Activated CD8-positive, alpha-beta memory T cell treated with anti-CD3 and anti-CD28 coated beads for 48 hours (primary cell): ENCODE measurements at places on chromosomes 16 and 17.

DNA sequence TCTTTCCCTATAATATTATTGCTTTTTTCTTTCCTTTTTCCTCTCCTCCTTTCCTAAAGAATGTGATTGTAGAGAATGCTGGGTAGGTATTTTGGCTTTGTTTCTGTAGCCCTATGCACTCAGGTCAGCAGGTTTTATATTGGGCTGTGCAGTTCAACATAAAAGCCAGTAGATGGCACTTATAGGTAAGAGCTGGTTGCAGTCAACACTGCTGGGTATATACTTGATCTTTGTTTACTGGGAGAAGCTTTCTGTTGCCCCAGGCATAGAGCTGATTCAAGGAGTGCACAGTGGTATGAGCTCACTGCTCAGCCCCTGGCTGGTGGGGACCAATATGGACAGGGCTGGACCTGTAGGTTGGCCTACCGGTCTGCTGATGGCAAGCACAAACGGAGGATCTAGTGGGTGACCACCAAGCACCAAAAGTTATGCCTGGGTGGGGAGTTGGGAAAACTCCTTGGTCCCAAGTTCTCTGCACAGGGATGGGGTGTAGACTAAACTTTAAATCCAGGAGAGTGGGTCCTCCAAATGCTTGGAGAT lies 378.9 kb downstream of the PMP22 start:
- no peak for DNase-seq

- DNase-seq: no peak
Observed at GRCh38 chr17:42179335-42179734, 1.6 kb downstream of the KCNH4 start.

- DNase-seq: no peak
Observed at GRCh38 chr16:67027046-67027445, 1.9 kb upstream of the CBFB start.

- no peak for DNase-seq
Observed at GRCh38 chr17:76036497-76037261, 9.6 kb upstream of the EVPL start.

DNA sequence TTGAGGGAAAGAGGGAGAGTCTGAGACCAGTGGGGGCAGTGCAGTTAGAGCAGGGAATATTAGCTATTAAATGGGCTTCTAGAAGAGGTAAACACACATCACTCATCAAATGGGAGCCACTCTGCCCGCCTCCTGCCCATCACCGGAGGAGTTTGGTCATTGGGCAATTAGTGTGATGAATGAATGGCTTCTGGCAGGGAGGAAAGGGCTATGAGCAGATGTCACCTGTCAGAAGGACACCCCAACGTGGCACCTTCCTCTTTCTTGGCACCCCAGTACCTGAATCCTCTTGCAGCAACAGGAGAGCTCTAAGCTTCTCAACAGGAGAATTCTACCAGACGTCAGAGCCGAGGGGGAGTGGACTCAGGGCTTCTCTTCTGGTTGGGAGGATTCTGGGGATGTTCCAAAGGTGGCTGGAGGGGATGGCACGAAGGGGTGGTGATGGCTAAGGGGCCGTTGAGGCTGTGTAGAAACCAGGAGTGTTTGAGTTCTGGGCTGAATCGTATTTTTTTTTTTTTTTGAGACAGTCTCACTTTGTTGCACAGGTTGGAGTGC lies 11.0 kb downstream of the C1QTNF1 start:
- DNase-seq: no peak

- no peak for DNase-seq
Observed at GRCh38 chr16:31475946-31476302, 4.0 kb downstream of the TGFB1I1 start.
